PC-3 (cell line): ENCODE measurements at places on chromosomes 6 and 20. TPM values are rescaled to one million over a fixed set of nuclear protein-coding genes. Genes with fewer than 3 reads are reported as not detected.

DNA sequence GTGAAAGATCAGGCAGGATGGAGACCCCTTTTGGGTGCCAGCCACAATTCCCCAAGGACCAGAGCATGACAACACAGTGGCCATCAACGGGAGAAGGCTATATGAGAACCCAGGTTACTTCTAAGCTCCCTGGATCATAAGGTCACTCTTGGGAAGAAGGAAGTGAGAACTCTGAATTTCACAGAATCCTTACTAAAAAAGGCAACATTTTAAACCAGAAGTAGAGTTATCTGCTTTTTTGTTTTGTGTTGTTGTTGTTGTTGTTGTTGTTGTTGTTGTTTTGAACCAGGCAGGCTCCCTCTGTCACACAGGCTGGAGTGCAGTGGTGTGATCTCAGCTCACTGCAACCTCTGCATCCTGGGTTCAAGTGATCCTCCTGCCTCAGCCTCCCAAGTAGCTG lies 107.4 kb upstream of the TNFAIP3 start:
- DNase-seq, result no peak

DNA sequence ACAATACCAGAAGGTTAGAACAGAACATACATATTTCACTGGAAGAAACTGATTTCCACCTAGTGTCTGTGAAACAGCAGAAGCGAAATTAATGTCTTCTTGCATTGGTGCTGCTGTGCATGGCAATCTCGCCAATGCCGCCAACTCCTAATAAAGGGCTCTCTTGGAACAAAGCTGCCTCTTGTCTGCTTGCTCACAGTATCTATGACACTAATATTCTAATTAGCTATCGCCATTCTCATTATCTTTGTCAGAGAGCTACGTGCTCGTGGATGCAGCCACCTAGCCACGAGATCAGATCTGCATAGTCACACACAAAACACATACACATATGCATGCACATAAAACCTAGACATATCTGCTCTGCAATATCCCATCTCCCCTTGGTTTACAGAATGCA lies 145.9 kb upstream of the OLIG3 start:
- DNase-seq, result no peak

- no peak for DNase-seq
Measured at GRCh38 chr6:99424022-99424421, 1.1 kb downstream of the PNISR start.

DNA sequence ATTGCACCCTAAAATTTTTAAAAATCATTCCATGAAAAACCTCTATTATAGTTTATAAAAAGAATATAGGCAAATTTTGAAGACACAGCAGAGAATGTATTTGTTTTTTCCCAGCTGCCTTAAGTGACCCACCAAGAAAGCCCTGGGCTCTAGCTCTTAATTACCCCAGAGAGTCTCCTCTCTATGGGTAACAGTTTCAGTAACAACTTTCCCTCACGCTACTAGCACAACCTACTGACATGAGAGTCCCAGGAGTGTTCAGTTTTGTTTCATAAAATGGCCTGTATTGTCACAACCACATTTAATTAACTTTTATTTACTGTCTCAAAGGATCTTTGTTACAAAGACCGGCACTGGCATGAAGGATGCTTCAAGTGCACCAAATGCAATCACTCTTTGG lies 41.5 kb downstream of the FHL5 start:
- no peak for DNase-seq

GRCh38 chr20:62782893-62783278 lies 13.4 kb upstream of the MRGBP start:
- no peak for DNase-seq

GRCh38 chr20:49594931-49595315 lies 27.0 kb upstream of the PTGIS start:
- DNase-seq, result no peak

- DNase-seq, result peak; percentile 66
Measured at GRCh38 chr6:69835414-69836179, 30.8 kb upstream of the COL19A1 start.

GRCh38 chr6:33430991-33431879 lies 11.4 kb downstream of the SYNGAP1 start:
- no peak for DNase-seq

Gene PDYN
- total RNA-seq, result not detected in 2 replicates

Gene GJA1
- 14.0 and 15.2 TPM in 2 replicates for total RNA-seq

Gene KHDC1
- 5.1 and 7.9 TPM in 2 replicates for total RNA-seq

DNA sequence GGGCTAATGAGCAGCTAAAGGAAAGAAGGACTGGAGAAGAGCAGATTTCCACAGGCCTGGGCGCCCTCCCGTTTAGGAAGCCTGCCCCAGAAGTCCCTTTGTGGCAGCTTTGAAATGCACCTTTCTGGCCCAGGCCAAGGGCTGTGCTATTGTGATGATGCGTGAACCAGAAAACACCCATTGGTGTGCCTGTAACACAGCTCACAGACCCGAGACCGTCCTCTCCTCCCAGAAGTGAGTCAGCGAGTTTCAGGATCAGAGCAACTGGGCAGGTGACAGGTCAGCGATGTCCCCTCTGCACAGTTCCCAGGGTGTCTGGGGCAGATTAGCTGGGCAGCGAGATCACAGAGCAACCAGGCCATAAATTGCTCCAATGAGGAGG lies 71.9 kb upstream of the SULF2 start:
- DNase-seq, result no peak

Gene IPCEF1
- 0.12 and 0.29 TPM in 2 replicates for total RNA-seq

Gene BFSP1
- 2.2 and 2.7 TPM in 2 replicates for total RNA-seq

- DNase-seq, result no peak
Measured at GRCh38 chr20:45395114-45395415, 13.0 kb upstream of the DBNDD2 start.

Gene ULBP2
- total RNA-seq, result 5.8 and 8.1 TPM in 2 replicates

DNA sequence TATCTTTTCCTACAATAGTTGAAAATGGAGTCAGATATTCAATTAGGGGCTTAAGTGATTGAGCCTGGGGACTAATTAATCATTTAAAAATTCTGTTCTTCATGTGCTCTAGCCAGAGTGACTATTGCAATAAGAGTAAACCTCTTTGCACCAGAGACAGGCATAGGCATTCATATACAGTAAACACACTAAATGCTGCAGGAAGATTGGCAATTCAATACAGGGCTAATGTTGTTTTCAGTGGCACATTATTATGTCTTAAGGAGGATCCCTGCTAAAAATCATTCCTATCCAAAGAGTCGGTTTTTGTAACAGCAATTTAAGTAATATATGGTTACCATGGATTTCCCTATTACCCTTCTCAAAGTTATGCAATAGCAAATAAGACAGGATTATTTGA lies 1.2 kb downstream of the PDE7B start:
- DNase-seq, result no peak

GRCh38 chr6:110944681-110945151 lies 13.8 kb upstream of the GTF3C6 start:
- DNase-seq, result peak; percentile 89

Gene SLC22A16
- not detected in 2 replicates for total RNA-seq

DNA sequence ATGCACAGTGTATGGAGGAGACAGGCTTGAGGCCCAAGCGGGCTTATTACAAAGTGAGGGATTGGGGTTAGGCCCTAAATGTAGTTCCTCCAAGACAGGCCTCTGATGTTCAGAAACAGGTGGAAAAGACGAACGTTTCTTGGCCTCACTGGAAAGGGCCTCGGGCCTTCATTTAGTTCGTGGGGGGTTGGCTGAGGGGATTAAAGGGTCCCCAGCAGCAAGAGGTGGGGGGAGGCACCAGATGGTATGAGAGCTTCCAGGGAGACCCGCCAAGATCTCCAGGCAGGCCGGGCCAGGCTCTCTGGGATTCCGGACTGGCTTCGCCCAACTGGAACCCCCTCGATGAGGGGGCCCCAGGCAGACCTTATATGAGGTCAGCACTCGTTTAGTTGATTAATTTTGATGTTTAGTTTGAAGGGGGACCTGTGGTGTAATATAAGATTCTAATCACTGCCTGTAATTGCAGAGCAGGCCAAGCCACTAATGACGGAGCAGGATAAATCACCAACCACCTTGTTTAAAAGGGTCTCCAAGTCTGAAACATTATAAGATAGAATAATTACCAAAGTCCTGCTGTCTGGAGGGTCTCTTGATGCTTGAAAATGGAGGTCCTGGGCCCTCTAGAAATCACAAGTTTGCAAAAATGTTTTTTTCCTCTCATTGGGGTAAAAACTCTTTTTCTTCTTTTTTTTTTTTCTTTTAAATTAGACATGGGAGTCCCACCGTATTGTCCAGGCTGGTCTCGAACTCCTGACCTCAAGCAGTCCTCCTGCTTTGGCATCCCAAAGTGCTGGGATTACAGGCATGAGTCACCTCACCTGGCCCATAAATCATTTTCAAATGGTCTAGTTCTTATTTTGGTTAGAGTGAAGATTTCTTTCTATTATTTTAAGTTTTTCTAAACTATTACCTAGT lies 2.2 kb downstream of the HMGA1 start:
- peak; percentile 33 for DNase-seq

- peak; percentile 83 for DNase-seq
Measured at GRCh38 chr6:111798281-111798725, 74.9 kb downstream of the FYN start.

DNA sequence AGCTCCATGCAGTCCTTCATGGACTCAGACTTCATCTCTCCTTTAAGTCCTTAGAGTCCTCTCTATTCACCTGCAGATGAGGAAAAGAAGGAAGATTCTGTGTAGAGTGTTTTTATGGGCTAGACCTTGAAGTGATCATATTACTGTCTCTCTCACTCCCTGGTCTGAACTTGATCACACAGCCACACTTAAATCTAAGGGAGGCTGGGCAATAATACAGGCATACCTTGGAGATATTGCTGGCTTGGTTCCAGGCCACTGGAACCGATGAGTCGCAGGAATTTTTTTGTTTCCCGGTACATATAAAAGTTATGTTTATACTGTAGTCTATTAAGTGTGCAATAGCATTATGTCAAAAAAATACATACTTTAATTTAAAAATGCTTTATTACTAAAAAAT lies 59.2 kb upstream of the FOXO3 start:
- DNase-seq, result peak; percentile 59

Gene SLC22A2
- not detected in 2 replicates for total RNA-seq

Gene GATA5
- 0.18 and 0.46 TPM in 2 replicates for total RNA-seq

DNA sequence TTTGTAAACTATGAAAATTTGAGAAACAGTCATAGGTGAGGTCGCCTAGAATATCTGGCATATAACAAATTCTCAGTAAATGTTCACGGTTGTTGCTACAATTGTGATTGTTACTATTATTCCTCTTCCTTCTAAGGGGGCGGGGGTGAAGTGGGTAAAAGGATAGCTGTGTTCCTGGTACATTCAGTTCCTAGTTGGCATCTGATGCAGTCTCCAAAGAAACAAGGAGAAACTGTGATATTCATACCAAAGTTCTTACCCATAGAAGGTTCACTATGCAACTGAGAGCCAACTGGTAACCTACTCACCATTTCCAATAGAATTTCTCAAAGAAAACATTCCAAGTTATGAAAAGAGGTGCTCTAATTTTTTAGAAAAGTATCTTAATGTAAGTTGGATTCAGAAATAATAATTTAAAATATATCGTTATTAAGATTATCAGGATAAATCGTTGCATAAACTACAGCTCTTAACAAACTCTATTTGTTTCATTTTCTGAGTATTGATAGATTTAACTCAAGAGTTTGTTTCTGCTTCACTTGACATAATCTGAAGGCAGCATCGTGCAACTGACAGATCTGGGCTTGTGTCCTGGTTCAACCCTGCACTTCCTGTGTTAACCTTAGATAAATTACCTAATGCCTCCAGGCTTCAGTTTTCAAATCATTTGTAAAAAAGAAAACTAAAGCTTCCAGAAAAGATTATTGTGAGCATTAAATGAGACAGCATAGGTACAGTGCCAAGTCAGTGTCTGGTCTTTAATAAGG lies 13.3 kb upstream of the MAP7 start:
- no peak for DNase-seq

- DNase-seq, result no peak
Measured at GRCh38 chr6:27059621-27060425, 187.7 kb upstream of the PRSS16 start.

DNA sequence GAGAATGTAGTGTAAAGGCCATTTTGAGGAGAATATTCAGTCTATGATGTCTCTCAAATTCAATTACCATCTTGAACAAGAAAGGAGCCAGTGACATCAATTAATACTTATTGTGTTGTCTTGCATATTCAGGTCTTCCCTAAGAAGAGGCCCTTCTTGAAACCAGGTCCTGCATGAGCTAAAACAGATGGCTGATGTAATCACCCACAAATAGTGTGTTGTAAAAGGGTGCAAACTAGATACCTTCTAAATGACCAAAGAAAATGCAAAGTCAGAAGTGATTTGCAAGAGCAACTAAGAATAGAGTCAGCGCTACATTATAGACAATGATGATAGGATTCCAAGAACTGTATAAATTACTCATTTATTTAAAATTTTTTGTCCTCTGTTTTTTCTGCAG lies 97.0 kb downstream of the BTBD3 start:
- DNase-seq, result no peak

DNA sequence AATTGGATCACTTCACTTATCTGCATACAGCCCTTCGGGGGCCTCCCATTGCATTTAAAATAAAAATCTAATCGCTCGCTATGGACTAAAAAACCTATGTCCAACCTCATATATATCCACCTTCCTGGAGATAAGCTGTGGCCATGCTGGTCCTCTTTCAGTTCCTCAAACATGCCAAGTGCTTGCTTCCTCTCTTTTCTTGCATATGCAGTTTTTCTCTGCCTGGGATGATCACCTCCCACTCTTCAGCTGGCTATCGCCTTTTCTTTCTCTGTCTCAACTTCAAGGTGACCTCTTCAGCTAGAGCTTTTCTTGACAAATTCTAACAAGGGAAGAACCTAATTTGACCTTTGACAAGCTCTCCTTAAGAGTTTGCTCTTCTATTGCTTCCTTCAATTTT lies 5.6 kb upstream of the TFB1M start:
- DNase-seq, result no peak

Gene EEF1E1
- 64.6 and 72.6 TPM in 2 replicates for total RNA-seq

Gene IMPG1
- total RNA-seq, result not detected in 2 replicates
